ENCODE measurements at places on chromosomes 4 and X.
A peak's percentile ranks its signal among the peaks of the same experiment; 100 is the strongest.

GRCh38 chr4:106365613-106366012, 3.0 kb downstream of the GIMD1 start:
- DNase-seq = peak; percentile 0

GRCh38 chrX:119015407-119016237, 41.2 kb downstream of the LONRF3 start:
- no peak for DNase-seq

GRCh38 chr4:107050525-107051135, 14.5 kb upstream of the DKK2 start:
- DNase-seq = no peak

DNA sequence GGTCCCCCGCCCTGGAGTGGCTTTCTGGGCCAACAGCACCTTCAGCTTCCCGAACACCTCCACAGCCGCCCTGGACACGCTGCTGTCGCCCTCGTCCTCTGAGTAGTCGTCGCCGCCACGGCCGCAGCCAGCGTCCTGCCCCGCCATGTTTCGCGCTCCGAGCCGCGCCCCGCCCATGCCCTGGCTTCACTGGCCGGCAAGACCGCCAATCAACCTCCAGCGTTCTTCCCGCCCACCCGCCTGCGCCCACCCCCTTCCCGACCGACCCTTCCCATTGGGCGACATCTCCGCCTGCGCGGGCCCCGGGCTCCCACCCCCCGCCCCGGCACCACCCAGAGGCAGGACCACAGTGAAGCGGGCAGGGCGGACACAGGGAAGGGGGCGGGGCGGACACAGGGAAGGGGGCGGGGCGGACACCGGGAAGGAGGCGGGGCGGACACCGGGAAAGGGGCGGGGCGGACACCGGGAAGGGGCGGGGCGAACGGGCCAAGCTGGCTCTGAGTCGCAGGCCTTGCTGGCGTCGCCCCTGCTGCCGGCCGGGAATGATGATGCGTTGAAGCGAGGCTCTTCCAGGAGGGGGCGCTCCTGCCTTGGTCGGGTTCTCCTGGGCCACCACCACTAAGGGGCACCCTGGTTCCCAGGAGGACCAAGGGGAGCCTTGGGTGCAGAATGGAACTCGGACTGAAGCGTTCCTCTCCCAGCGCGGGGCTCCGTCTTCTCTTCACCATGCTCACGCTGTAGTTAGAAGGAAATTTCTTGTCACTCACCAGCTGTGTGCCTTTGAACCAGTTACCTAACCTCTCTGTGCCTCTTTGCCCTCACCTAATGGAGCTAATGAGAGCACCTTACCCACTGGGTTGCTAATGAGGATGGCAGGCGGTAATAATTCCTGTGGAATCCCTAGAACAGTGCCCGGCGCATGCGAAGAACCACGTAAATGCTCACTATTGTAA, at the start of gene HAUS7:
Gene HAUS7, minus strand, starts transcription at position 166 of the 953 bp plus-strand sequence. Its CDS starts 19 bp downstream, at position 147.
- DNase-seq = peak; percentile 96

DNA sequence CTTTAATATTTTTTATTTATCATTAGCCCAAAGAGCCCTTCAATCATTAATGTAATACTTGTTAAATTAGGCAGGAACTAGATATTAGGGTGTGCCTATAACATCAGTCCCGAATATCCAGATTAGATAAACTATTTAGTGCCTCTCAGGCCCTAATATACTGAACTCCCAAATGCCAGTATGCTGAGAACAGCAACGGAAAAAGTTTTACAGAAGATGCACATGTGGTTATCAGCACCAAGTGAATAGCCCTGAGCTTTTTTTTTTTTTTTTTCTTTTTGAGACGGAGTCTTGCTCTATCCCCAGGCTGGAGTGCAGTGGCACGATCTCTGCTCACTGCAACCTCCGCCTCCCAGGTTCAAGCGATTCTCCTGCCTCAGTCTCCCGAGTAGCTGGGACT, 13.0 kb upstream of the ELF2 start:
- no peak for DNase-seq

- no peak for DNase-seq
These were observed 36.6 kb downstream of the DIPK2B start for GRCh38 chrX:45164021-45164621.

- DNase-seq = peak; percentile 1
These were observed 230.8 kb downstream of the TMEM47 start for GRCh38 chrX:34426334-34426733.

GRCh38 chr4:183411291-183411861, 33.1 kb upstream of the CDKN2AIP start:
- DNase-seq = no peak

GRCh38 chrX:77505227-77505626, 58.0 kb downstream of the FGF16 start:
- DNase-seq = no peak

DNA sequence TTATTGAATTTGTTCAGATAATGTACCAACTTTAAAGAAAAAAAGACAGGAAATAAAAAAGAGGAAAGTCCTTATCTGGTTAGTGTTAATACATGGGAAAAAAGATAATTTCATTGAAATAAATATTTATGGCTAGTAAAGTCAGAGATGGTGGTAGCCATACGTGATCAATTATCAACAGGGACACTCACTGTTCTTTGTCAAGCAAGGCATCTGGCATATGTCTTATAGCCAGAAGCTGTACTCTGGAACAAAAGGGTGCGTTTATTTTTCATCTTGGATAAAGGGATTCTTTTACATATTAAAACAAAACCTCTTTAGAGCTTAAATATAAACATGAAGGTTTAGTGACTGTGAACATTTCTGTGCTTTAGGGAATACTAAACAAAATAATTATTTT, 26.7 kb downstream of the HDX start:
- DNase-seq = no peak

- DNase-seq = no peak
These were observed 162.4 kb upstream of the GYPA start for GRCh38 chr4:144302704-144303536.

- no peak for DNase-seq
These were observed at the start of gene PRDM5 for GRCh38 chr4:120922381-120923206. Gene PRDM5, minus strand, starts transcription at chr4:120922726. Its CDS starts 118 bp downstream, at chr4:120922608.

- DNase-seq = no peak
These were observed 152.6 kb upstream of the HAND2 start for GRCh38 chr4:173682609-173683008.

DNA sequence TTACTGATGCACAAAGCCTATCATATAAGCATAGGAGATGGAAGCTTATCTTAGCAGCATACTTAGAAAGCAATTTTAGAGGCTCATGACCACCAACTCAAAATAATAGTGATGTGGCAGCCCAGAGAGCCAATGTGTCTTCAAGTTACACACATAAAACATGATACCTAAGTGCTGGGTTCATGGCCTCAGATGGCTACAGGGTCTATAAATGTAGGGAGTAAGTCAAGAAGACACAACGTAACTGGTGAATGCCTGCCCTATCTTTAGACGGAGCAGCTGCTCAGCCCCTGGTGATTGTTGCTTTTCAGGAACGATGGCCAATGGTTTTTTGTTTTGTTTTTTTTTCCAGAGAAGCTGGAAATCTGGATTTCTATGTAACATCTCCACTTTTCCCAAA, 42.8 kb downstream of the RNF150 start:
- no peak for DNase-seq

GRCh38 chr4:29081234-29081955, 1638.8 kb upstream of the PCDH7 start:
- no peak for DNase-seq

- DNase-seq = no peak
These were observed 5.5 kb downstream of the SCD5 start for GRCh38 chr4:82792912-82793649.

DNA sequence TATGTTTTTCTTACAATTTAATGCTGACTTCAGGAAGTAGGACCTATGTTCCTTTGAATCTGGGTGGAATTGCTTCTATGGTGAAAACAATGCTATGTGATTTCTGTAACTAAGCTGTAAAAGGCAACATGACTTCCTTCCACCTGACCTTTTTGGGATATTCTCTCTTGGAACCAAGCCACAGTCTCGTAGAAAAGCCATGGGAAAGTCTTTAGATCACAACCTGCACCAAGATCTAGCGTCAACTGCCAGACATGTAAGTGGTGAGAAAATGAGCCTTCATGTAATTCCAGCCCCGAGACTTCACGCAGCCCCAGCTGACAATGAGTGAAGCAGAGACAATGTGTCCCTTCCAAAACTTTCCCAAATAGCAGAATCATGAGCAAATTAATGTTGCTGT, 297.0 kb upstream of the DCAF8L1 start:
- no peak for DNase-seq

GRCh38 chr4:113162089-113162488, 112.6 kb downstream of the ANK2 start:
- DNase-seq = no peak

GRCh38 chr4:103197765-103198110, 405 bp downstream of the CENPE start:
- DNase-seq = no peak

DNA sequence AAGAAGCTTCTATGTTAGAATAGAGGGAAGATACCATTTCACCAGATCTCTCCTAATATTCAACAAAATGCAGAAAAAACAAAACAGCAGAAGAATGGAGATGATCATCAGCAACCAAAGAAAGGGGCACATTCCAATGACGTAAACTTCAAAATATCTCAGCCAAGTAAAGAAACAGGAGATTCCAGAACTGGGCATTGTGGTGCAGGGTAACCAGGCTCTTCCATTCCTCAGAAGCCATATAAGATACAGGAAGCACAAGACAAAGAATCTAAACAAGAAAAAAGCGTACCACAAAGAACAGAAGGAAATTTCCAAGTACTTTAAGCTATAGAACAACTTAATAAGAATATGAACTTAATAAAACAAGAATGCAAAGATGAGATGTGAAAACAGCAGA, 6.9 kb upstream of the ARMCX4 start:
- DNase-seq = no peak

DNA sequence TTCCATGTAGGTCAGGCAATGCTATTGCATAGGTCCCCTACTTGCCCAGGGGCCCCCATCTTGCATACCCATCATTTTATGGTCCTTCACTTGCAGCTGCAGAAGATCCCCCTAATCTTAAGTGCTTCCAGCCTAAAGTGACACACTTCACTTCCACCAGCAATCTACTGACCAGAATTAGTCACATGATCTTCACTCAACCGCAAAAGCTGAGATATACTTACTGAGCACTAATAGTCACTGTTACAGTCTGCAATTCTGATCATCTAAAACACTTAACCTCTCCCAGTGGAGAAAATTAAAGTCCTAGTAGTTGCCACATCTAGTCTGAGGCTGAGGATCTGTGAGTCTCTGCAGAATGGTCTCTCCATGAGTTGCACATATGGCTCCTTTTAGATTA, 82.1 kb downstream of the AREG start:
- no peak for DNase-seq

DNA sequence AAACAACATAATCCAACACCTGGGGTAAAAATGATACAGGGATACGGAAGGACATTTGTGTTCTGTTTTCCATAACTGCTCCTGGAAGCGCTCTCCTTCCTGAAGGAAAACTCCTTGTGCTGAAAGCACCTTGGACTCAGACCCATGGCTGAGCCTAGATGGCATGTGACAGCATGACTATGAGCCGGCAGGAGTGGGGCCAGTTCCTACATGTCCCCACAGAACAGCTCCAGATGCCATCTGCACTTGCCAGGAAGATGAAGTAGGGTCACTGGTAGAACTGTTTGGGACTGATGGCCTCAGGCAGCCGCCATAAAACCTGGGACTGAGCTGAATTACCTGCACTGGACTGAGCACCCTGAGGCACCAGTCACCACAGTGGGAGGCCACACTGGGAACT, 56.0 kb upstream of the BCLAF3 start:
- no peak for DNase-seq

Data from HuH-7 (cell line).